ENCODE measurements at places on chromosomes 4 and X.
A peak's percentile ranks its signal among the peaks of the same experiment; 100 is the strongest.

- peak; percentile 42 for DNase-seq
These were observed 22.6 kb upstream of the CD38 start for GRCh38 chr4:15755321-15756155.

DNA sequence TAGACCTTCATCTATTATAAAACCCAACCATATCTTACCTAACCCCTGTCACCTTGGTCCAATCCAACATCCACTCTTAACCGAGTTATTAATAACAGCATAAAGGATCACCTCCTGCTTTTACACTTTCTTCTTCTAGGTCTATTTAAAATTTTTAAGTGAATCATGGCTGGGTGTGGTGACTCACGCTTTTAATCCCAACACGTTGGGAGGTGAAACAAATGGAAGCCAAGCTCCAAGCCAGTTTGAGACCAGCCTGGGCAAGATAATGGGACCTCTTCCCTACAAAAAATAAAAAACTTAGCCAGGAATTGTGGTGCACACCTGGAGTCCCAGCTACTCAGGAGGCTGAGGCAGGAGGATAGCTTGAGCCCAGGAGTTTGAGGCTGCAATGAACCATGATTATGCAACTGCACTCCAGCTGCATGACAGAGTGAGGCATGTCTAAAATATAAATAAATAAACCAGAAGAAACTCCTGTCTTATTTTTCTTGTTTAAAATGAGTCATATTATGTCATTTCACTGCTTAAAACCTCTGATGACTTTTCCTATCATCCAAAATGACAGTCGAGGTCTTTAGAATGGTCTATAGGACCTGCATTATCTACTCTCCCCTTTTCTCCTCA lies 188.4 kb downstream of the GASK1B start:
- no peak for DNase-seq

DNA sequence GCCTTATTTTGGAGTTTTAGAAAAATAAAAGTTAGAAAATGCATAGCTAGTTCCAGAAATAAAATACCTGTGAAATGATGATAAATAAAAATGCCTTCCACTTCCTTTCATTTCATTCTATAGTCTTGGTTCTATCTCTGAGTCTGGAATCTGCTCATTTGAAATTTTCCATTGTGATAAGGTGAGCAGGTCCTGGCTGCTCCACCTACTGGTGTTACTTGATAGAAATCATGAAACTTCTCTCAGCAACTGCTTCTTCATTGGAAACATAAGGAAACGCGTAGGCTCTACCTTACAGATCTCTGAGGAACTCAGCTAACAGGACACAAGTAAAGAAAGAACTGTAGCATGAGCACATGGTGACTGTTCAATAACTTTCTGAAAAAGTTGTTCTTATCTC lies 141.8 kb downstream of the DCHS2 start:
- DNase-seq, result no peak

GRCh38 chr4:15912961-15913630 lies 25.4 kb downstream of the FGFBP1 start:
- DNase-seq, result no peak

- DNase-seq, result no peak
These were observed 145.8 kb upstream of the SFRP2 start for GRCh38 chr4:153934688-153935017.

- no peak for DNase-seq
These were observed 39.4 kb downstream of the ERVMER34-1 start for GRCh38 chr4:52711834-52712250.

GRCh38 chrX:11254417-11255109 lies 38.6 kb upstream of the AMELX start:
- DNase-seq, result no peak

- DNase-seq, result no peak
These were observed 215.5 kb downstream of the SPATA18 start for GRCh38 chr4:52266537-52267137.

GRCh38 chr4:184514121-184514988 lies 40.0 kb upstream of the IRF2 start:
- DNase-seq, result no peak

- peak; percentile 58 for DNase-seq
These were observed 306.3 kb downstream of the ANK2 start for GRCh38 chr4:113355550-113356371.

DNA sequence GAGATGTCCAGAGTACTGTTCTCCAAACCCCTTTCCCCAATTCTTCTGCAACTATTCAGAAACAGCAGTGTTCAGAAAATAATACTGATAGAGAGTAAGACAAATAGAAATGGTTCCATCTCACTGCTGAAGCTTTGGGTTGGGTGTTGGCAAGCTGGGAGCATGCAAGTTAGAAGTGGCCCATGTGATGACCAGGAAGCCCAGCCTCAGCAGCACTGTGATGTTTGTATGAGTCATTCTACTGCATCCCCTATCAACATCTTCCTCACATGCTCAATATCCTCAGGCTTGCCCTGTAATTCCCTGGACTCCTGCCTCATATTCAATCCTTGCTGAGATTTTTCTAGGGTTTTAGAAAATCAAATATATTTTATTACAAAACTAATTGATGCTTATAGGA lies 96.5 kb downstream of the CHRDL1 start:
- DNase-seq, result no peak

DNA sequence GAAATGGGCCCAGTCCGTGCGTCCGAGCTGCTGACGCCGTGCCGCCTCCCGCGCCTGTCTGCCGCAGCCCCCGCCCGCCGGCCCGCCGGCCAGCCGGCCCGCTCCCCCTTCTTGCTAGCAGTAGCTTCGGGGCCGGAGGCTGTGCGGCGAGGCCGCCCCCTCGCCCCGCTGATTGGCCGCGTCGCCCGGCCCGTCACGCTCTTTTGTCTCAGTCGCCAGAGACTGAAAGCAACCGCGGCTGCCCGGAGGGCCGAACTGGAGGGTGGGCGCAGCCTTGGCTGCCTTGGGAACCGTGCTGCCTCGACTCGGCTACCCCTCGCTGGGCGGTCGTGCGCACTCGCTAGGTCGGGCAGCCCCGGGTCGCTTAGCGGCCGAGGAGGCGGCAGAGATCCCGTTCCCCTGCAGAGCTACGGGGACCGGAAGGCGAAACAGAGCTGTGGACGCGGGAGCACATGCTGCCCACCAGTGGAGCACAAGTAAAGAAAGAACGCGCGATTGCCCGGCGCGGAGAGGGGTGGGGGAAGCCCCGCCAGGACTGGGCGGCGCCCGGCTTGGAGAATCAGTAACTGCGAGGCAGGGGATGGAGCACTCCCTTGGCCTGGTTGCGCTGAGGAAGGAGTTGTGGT lies at the start of gene ZCCHC18:
ZCCHC18 (plus strand) TSS at position 198 of the 626 bp plus-strand sequence. CDS start 1,589 bp downstream, outside the sequence.
- peak; percentile 39 for DNase-seq

GRCh38 chr4:55440786-55441185 lies 45.0 kb downstream of the TMEM165 start:
- no peak for DNase-seq

GRCh38 chrX:40098264-40099054 lies 701 bp upstream of the BCOR start:
- DNase-seq, result no peak

- no peak for DNase-seq
These were observed 339.7 kb downstream of the PCDH19 start for GRCh38 chrX:100070334-100070849.

- no peak for DNase-seq
These were observed 82.1 kb downstream of the ALPK1 start for GRCh38 chr4:112379306-112379705.

DNA sequence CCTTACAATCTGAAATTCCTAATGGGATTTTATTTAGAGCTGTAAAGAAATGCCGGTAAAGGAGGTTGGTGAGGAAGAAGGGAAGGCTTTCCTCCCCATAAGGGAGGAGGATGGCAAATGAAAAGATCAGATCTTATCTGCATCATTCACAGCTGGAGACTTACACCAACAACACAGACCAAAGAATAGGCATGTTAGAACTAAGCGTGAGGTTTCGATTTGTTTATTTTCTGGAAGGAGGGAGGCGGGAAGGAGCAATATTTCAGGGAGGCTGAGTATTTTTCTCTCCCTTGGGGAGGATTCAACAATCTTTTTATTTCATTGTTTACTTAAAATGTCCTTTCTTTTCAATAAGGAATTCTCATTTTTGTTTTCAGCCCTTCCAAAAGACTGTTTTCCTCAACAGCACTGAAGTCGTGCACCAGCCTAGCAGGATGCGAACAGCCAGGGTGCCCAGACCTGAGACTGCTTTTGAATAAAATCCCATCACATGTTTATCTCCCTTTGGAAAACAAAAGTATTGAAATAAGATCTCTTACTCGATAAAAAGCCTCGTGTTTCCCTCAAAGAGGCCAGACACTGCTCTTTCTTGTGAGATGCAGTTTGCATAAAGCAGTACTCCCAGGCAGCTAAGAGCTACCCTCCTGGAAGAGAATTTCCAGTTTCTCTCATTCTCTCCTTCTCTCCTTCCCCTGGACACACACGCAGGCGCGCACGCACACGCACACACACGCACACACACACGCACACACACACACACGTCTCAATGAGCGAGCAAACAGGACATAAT lies 236.1 kb downstream of the MGST2 start:
- DNase-seq, result no peak

DNA sequence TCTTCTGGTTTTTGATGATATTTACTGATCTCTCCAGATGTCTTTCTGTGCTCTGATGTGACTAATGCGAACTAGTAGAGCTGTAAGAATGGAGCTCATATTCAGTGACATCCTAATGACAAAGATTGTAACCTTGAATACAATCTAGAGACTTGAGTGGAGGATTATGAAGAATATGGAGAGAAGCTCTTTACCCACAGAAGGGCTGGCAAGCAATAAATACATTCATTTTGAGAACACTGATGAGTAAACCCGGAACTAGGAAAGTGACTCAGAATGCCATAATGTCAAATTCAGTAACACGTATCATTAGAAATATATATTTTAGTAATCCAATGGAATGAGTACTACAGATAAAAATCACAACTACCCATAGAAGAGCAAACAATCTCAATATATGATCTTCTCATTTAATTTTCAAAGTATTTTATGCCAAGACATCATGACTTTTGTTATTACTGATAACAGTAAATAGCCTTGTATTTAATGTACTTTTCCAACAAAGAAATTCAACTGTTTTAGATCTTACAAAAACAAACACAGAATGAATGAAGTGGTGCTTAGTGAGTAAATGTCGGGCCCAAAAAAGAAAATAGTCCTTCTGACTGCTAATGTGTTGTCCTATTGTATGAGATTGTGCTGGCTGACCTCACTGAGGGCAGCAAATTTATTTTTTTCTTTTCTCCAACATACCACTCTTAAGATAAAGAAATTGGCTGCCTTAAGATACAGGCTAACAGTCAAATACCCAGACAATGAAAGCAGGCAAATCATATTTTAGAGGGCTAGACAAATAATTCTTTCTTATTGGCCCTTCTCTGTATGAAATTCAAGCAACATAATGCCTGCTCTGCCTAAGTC lies 49.2 kb upstream of the HDAC8 start:
- DNase-seq, result no peak

- DNase-seq, result no peak
These were observed 8.3 kb upstream of the MAP7D3 start for GRCh38 chrX:136259543-136259942.

- no peak for DNase-seq
These were observed 30.1 kb downstream of the ADGRA3 start for GRCh38 chr4:22485737-22486136.

- no peak for DNase-seq
These were observed 208.2 kb upstream of the PSAPL1 start for GRCh38 chr4:7642741-7643458.

- no peak for DNase-seq
These were observed 134.4 kb downstream of the PCDH7 start for GRCh38 chr4:30854531-30854930.

DNA sequence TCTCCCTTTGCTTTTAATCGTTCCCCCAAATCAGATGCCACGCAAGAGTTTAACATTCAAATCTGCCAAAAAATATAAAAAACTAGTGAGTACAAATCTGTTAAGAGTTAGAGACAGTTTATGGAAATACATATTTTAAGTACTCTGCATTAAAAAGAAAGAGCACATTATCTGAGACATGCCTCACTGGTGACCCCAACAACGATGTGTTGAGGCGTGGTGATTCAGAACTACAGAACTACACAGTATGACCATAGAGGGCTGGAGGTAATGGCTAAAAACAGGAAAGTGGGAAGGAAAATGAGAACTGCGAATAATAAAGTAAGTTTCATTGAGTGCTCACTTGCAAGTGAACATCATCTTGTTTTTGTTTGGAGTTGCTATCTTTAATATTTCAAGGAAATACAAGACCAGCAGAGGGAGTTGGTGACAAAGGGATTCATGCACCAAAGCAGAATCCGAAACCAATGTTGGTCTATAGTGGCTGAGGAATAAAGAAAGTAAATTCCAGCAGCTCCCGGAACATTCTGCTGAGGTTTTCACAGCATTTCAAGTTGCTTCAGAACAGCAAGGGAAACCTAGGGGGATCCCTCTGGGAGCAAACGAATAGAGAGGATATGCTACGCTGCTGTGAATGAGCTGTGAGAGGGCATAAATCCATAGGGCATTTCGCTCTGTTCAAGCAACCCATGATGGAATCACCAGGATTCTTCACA lies 92.2 kb downstream of the DCHS2 start:
- no peak for DNase-seq

- DNase-seq, result no peak
These were observed 2.2 kb downstream of the SLC16A2 start for GRCh38 chrX:74423289-74423998.

GRCh38 chrX:121336831-121337421 lies 289.5 kb downstream of the GLUD2 start:
- no peak for DNase-seq

- no peak for DNase-seq
These were observed 325.6 kb downstream of the ARHGAP10 start for GRCh38 chr4:148057516-148057915.

DNA sequence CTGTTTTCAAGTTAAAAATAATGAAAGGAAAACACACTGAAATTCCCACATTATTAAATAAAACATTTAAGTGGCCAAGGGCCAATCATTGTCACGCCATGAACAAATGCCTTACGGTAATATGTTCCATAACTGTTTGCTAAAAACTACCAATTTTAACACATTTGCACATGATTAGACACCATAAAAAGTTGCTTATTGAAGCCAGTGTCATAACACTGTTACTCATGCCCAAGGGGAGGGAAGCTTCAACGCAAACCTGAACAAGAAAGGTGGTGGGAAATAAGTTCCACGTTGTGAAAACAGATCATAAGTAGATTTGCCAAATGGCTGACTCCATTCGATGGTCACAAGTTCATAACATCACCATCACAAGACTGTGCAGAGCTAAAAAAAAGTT lies 739.3 kb upstream of the FAM241A start:
- DNase-seq, result no peak

GRCh38 chr4:22487328-22487727 lies 28.5 kb downstream of the ADGRA3 start:
- no peak for DNase-seq

GRCh38 chr4:39406763-39407583 lies at the start of gene KLB:
Gene KLB (plus strand): TSS chr4:39406930. CDS start chr4:39406950, 20 bp downstream.
- no peak for DNase-seq

DNA sequence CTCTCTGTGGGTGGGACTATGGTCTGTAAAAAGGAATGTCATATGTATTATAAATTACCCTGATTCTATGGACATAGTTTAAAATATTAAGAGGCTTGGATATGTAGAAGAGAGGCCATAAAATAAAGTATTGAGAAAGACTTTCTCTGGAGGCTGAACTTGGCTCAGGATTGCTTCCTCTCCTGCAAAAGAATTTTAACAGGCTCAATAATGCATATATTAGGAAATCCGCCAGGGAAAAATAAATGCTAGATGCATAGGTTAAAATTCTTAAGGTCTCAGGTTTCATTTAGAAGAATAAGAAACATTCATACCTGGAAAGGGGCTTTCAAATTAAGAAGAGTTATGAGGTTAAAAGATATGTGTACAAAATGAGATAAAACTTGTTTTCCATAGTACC lies 424.3 kb downstream of the ARAP2 start:
- DNase-seq, result no peak

Data from activated T-cell treated with anti-CD3 and anti-CD28 coated beads, Interleukin-2, amount 50 U/mL, for 1 hour (primary cell).